Hepatocyte (in vitro differentiated cells): ENCODE measurements at places on chromosomes 1 and 21. TPM values are rescaled to one million over a fixed set of nuclear protein-coding genes. Genes with fewer than 3 reads are reported as not detected.

DNA sequence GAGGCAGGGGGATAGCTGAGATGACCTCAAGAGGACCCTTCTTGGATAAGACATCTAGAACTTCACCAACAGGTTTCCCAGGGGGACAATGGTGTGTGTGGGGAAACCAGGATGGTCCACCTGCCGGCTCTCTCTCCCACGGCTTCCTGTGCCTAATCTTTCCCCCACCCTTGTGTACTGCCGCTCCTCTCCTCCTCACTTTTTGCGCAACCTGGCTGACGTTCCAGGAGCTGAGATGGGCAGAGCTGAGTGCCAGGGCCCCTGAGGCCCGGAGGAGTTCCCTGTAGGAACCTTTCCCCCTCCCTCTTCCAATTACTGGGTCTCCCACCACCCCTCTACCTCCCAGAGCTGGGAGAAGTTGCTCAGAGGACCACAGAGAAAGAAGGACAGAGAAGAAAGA lies 6.9 kb downstream of the SLC26A9 start:
- no peak for DNase-seq

- DNase-seq: no peak
Observed at GRCh38 chr1:197937892-197938291, 20.7 kb downstream of the LHX9 start.

DNA sequence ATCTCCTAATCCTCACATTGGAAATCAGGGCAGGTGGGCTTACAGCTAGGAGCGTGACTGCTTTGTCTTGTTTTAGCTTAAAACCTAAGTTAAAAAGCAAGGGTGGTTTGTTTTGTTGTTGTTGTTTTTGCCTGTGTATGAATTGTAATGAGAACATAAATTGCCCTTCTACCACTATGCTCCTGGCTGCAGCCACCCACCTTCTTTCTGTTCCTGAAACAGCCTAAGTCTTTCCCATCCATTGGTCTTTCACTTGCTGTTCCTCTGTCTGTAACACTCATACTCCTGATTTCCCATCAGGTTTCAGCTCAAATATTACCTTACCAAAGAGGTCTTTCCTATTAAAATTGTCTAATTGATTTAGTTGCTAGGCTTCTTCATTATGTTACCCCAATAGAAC lies 604 bp upstream of the TMEM79 start:
- DNase-seq: no peak

- no peak for DNase-seq
Observed at GRCh38 chr1:185696422-185697150, 37.6 kb upstream of the HMCN1 start.

GRCh38 chr1:101964708-101965107 lies 32.0 kb downstream of the OLFM3 start:
- DNase-seq: peak; percentile 6

GRCh38 chr1:167898578-167899222 lies 15.2 kb downstream of the ADCY10 start:
- no peak for DNase-seq

DNA sequence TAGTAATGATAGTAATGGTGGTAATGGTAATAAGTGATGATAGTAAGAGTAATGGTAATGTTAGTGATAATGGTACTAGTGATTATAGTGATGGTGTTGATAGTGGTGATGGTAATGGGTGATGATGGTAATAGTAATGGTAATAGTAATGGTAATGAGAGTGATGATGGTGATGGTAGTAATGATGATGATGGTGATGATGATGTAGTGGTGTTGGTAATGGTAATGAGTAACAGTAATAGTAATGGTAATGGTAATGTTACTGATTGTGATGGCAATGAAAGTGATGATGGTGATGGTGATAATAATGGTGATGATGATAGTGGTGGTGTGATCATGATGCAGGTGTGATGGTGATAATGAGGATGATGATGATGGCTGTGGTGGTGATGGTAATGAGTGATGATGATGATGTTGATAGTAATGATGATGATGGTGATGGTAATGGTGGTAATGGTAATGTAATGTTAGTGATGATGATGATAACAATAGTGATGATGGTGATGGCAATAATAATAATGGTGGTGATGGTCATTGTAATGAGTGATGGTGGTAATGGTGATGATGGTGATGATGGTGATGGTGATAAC lies 235.0 kb downstream of the MATN1 start:
- DNase-seq: no peak

DNA sequence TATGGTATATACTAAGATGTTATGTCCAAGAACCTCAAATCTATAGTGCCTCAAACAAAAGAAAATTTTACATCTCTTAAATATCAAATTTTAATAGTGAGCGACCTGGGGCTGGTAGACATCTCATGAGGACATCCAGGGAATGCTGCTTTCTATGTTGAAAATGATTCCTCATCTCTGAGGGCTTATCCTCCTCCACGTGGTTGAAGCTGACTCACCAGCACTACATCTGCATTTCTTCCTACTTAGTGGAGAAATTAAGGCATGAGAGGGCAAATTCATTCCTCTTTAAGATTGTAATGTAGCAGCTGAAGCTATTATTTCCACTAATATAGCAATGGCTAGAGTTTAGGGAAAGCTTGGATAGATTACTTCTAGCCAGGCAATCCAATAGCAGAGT lies 529.5 kb downstream of the COL11A1 start:
- DNase-seq: no peak

DNA sequence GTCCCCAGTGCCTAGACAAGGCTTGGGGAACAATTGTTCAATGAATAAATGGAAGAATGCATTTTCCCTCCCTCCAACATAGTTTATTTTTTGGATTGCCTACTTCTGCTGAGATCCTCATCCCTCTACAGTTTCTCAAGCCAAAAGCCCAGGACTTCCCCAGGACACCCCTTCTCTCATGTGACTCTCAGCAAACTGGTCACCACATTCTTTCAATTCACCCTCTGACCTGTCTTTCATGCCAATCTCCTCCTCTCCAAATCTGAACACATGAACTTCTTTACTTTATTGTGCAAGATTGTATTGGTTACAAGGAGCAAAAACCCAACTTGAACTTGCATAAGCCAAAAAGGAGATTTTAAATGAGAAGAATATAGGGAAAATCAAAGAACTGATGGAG lies 103.2 kb upstream of the JUN start:
- DNase-seq: no peak

GRCh38 chr1:238628110-238628509 lies 737.4 kb upstream of the ZP4 start:
- no peak for DNase-seq

GRCh38 chr1:26744075-26744959 lies 43.4 kb upstream of the PIGV start:
- peak; percentile 28 for DNase-seq

GRCh38 chr1:212665241-212666115 lies 34.2 kb downstream of the BATF3 start:
- peak; percentile 89 for DNase-seq

DNA sequence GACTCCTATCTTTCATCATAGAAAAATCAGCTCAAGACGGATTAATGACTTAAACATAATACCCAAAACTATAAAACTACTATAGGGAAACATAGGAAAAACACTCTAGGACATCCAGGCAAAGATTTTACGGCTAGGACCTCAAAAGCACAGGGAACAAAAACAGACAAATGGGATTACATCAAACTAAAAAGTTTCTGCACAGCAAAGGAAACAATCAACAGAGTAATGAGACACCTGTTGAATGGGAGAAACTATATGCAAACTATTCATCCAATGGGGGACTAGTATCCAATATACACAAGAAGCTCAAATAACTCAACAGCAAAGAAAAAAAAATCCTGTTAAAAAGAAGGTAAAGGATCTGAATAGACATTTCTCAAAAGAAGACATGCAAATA lies 18.6 kb downstream of the NSL1 start:
- DNase-seq: no peak

- DNase-seq: peak; percentile 78
Observed at GRCh38 chr1:228085287-228085951, 2.9 kb downstream of the ARF1 start.

GRCh38 chr1:159187647-159188374 lies 16.4 kb downstream of the CADM3 start:
- no peak for DNase-seq

- no peak for DNase-seq
Observed at GRCh38 chr1:50369830-50370229, 53.4 kb downstream of the DMRTA2 start.

- DNase-seq: no peak
Observed at GRCh38 chr1:66166753-66167152, 367.2 kb upstream of the SGIP1 start.

Gene ACAP3
- polyA plus RNA-seq: 87.1 and 108 TPM in 2 replicates

Gene NOS1AP
- 4.4 and 9.3 TPM in 2 replicates for polyA plus RNA-seq

Gene PODN
- polyA plus RNA-seq: 4.9 and 9.2 TPM in 2 replicates

Gene CDCA8
- 5.4 and 5.7 TPM in 2 replicates for polyA plus RNA-seq

Gene MNDA
- polyA plus RNA-seq: not detected in 2 replicates

Gene NBPF6
- polyA plus RNA-seq: not detected in 2 replicates

Gene NTMT2
- not detected in 2 replicates for polyA plus RNA-seq

Gene ANGPTL1
- polyA plus RNA-seq: 28.5 and 34.3 TPM in 2 replicates

Gene FAM177B
- 0.19 and 1.2 TPM in 2 replicates for polyA plus RNA-seq

Gene INKA2
- 1.8 and 3.4 TPM in 2 replicates for polyA plus RNA-seq
